ENCODE measurements at places on chromosomes 4 and X.
A peak's percentile ranks its signal among the peaks of the same experiment; 100 is the strongest.

DNA sequence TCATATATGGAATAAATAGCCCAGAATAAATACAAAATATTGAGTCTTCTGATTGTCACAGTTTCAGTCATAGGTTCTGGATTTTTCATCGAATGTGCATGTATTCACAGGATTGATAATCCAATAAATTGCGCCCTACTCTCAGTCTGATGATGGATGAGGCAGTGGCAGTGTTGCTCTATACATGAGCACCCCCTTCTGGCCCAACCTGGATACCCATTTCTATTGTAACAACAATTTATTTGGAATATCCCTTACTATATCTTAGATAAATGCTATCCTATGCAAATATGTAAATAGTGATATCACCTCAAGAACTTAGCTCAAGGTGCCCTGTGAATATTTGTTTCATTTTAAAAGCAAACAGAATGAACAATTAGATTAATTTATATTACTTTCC lies 733.7 kb upstream of the PABPC4L start:
- no peak for DNase-seq

DNA sequence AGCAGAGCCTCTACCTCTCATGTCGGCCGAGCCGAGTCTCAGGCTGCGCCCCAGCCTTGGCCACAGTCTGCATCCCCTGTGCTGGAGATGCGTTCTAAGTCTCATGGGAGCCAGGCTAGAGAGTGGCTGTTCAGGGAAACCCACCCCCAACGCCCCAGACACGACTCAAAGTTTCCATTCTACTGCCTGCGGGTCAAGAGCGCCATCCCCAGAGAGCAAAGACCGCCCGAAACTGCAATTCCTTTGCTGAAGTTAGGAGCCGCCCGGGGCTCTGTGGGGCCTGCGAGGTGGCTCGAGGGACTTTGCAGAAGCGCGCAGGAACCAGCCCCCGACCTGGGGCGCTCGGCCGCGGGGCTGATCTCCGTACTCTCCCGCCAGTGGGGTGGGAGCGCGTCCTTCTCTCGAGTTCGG lies 10.0 kb upstream of the ELF4 start:
- DNase-seq: no peak

DNA sequence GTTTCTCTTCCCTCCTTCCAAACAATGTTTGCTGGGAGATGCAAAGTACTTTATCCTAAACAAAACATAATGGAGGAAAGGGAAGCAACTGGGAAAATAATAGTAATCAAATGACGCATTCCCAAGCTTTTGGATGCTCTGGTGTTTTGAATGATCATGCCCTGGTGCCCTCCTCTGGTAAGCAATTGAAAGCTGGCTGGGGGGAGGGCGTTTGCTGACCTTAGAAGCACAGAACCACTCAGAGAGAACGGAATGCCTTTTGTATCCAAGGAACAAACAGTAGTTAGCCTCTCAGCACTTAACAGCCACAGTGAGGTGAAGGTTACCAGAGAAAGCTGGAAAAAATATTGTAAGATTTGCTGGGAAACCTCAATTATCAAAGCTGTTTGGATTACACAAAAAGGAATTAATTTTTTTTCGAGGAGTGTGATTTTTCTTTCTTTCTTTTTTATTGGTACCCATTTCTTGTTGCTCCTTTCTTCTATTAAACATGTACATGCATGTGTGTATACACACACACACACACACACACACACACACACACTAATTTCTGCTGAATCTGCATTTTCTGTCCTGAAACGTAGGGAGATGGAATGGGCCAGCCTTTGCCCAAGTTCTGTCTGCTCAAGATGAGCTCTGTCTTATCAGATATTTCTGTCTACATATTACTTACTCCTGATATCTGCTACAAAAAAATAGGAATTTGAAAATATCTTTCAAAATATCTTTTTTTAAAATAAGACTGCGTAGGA lies 155.8 kb upstream of the IGFBP7 start:
- DNase-seq: no peak

DNA sequence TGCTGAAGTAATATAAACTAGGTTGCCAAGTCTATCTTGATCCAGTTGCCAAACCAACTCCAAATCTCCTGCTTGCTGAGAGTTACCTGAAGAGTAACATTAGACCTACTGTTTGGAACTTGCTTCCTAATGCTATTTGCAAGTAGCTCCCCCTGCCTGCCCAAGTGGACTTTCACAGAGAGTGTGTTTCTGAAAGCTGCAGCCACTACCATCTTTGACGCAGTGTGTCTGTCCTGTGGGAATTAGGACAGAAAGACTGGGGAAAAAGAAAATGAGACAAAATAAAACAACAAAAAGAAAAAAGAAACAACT lies 195.0 kb upstream of the HS3ST1 start:
- no peak for DNase-seq

DNA sequence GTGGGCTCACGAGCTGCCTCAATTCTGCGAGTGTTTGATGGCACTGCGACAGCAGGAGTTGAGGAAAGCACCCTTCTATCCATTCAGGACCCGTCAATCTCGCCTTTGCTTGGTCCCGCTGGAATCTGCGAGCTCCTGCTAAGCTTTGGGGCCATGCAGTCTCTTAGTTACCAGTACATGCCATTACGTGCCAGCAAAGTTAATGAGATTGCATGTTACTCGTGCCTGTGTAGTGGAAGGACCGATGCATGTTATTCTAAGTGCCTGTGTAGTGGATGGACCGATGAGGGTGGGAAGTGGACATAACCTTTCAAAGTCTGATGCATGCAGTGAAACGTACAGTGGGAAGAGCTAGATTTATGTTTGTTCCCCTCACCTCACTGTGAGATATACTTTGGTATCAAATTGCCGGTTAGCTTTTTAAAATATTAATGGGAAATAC lies 569 bp downstream of the RPS3A start:
- no peak for DNase-seq

- no peak for DNase-seq
Observed at GRCh38 chr4:56038487-56039162, 89.9 kb downstream of the CEP135 start.

- DNase-seq: no peak
Observed at GRCh38 chrX:140099221-140099620, 133.9 kb upstream of the CXorf66 start.

DNA sequence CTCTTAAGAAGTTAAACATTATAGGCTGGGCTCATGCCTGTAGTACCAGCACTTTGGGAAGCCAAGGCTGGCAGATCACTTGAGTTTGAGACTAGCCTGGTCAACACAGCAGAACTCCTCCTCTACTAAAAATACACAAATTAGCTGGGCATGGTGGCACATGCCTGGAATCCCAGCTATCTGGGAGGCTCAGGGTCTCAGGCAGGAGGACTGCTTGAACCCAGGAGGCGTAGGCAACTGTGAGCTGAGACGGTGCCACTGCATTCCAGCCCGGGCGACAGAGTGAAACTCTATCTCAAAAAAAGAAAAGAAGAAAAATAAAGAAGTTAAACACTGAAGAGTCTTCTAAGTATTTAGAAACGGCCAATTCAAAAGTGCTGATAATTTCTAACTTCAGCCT lies 164.3 kb upstream of the GALNTL6 start:
- DNase-seq: no peak

DNA sequence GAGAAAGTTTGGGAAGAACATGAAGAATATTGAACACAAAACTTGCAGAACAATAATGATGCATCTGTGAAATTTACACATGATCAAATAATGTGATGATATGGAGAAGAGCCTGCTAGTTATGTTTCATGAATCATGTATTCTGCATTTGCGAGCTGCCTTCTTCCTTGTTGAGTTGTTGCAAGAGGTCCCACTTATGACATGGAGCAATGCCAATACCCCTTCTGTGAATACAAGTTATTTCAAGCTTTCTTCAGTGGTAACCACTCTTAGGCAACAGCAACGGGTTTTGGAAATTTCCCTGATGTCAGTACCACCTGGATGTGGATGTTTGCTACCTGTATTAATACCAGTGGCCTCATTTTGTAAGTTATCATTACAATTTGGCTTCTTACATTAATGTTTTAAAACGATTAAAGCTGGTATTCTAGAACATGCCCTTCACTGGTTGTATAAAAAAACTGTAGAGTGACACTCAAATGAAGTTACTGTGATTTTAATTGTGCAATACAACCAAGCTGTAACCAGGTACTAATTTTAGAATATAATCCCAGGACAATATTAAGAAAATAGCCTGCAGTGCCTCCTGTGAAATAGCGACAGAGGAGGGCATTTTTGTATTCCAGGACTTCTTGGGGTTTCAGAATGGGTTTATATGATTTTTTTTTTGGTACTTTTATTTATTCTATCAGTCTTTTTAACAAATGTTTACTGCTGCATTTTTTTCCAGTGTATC lies 25.3 kb downstream of the IQCM start:
- no peak for DNase-seq

GRCh38 chr4:170671171-170671570 lies 581.4 kb upstream of the AADAT start:
- no peak for DNase-seq

- no peak for DNase-seq
Observed at GRCh38 chr4:1833307-1834046, 22.5 kb downstream of the LETM1 start.

DNA sequence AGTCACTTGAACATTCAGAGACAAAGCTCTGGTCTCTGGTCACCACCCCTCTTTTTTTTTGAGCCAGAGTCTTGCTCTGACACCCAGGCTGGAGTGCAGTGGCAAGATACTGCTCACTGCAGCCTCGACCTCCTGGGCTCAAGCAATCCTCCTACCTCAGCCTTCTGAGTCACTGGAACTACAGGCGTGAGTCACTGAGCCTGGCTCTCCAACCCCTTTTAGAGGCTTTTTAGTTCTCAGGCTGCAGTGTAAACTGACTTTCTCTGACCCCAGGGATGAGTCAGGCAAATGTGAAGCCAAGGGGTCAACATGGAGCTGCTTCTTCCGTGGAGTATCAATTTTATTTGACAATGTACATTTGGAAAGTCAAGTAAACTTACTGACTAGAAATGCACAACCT lies 229.2 kb downstream of the PTTG2 start:
- DNase-seq: peak; percentile 77

DNA sequence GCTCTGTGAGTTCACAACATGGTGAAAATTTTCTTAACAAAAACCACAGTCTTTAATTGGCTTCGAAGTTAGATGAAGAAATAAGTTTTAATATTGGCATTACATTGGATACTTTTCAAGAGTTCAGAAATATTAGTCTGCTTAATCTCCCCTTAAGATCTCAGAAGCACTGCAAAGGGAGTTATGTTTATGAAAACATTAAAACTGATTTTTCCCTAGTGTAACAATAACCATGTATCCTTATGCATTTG lies 1.5 kb downstream of the SETD7 start:
- DNase-seq: no peak

DNA sequence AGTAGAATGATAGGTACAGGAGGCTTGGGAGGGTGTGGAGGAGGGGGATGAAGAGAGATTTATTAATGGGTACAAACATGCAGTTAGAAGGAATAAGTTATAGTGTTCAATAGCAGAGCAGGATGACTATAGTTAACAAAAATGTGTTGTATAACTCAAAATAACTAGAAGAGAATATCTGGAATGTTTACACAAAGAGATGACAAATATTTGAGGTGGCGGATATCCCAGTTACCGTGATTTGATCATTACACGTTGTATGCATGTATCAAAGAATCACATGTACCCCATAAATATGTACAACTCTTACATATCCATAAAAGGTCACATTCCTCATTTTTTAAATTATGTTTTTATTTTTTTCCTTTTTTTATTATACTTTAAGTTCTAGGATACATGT lies 456.6 kb downstream of the MAGEB5 start:
- DNase-seq: no peak

DNA sequence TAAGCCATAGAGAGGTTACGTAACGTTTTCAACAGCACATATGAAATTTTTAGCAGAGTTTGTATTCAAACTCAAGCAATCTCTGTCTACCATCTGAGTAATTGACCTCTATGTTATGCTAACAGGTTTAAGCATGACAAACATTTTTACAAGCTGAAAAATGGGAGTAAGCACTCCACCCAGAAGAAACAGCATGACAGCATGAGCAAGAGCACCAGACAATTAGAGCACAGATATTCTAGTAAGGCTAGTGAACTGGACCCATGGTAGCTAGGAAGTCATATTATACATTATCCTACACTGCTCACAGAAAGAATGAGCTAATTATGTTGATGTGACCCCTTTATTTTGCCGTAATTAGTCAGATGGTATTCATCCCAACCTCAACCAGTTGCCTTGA lies 200.5 kb downstream of the PABPC4L start:
- no peak for DNase-seq

GRCh38 chrX:148940411-148940996 lies 440.1 kb downstream of the AFF2 start:
- no peak for DNase-seq

DNA sequence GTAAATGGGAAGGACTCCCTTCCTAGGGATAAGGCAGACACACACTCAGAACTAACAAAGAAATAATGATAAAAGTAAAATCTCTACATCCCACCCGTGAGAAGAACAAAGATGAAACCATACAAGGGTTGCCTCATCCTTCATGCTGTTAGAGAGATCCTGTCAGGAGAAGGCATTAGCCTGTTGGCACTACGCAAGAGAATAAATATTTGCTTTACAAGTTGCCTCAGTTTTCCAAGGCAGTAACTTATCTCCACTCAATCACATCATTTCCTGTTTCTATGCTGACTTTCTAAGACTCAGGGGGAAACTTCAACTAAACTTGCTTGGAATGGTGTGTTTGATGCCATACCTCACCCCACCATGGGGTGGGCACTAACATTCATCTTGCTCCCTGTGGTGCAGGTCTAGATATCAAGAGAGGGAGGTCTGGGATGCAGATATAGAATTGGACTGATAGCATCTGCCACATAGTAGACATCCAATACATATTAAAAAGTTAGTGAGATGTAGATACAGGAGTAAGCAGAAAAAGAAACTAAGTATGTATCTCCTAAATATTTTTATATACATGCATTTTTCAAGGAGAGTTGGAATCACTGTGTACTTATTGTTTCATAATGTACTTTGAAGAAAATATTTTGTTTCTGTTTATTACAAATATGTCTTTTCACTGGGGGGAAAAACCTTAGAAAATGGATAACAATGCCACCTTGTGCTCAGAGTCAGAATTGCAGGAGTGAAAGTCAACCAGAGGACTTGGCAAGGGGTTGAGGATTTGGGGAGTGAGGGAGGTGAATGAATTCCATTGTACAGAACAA lies 57.2 kb upstream of the BEX4 start:
- peak; percentile 46 for DNase-seq

DNA sequence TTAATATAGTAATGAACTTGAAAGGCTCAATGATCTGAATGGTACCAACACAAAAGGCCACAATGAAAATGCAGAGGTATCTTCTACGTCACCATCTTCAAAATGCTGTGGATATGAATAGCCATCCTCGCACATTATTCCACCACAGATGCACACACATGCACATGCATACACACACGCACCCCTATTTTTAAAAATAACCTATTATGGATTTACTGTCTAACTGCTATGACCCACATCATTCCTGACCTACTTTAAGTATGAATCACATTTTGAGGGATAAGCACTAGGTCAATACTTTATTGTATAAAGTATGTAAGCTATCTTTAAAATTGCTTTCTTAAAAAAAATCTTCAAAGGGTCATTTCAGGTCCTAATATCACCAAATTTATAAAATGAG lies 24.4 kb upstream of the CORIN start:
- no peak for DNase-seq

GRCh38 chr4:69122476-69122875 lies 26.2 kb downstream of the UGT2B7 start:
- no peak for DNase-seq
